ENCODE measurements at places on chromosomes 5 and 9.
A peak's percentile ranks its signal among the peaks of the same experiment; 100 is the strongest.

DNA sequence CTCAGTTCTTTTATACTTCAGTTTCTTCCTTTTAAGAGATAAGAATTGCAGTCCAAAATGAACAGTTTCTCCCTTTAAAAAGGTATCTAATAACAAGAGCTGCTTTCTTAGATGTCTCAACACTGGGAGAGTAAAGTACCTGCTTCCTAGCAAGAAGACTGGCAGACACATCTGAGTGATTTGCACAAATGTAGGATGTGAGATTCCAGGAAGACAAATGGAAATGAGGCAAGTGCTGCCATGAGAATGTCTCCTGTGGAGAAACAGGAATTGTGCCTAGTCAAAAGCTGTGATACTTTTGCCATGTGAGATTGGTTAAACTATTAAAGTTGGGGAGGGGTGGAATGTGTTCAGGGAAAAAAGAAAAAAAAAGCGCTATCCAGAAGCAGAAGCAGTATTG lies 159.1 kb downstream of the HTR1A start:
- DNase-seq, result no peak

GRCh38 chr9:112751056-112751795 lies 666 bp downstream of the SNX30 start:
- DNase-seq, result no peak

- DNase-seq, result no peak
These were observed 46.3 kb upstream of the BOD1 start for GRCh38 chr5:173662581-173663351.

- no peak for DNase-seq
These were observed 95.9 kb downstream of the UGCG start for GRCh38 chr9:111992523-111992922.

GRCh38 chr5:72587661-72588308 lies 80.6 kb upstream of the ZNF366 start:
- DNase-seq, result no peak

- DNase-seq, result no peak
These were observed 272.7 kb upstream of the PANK3 start for GRCh38 chr5:168851902-168852321.

DNA sequence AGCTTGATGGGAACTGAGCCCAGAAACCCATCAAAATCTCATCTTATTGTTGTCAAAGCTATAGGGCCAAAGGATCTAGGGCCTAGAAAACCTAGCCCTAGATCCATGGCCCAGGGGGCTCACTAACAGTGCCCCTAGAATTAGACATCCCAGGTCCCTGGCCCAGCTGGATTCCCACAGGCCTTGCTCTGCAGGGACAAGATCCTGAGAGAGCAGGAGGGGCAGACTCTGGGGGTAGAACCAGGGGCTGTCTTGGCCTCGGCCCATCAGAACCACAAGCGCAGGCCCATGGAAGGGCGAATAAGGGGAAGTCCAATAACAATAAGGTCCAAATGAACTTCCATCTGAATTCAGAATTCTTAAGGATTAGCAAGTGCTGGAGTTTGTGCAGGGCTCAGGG lies 69.6 kb downstream of the IL6ST start:
- DNase-seq, result no peak

- DNase-seq, result no peak
These were observed 60.8 kb downstream of the GCNT4 start for GRCh38 chr5:74991522-74991921.

DNA sequence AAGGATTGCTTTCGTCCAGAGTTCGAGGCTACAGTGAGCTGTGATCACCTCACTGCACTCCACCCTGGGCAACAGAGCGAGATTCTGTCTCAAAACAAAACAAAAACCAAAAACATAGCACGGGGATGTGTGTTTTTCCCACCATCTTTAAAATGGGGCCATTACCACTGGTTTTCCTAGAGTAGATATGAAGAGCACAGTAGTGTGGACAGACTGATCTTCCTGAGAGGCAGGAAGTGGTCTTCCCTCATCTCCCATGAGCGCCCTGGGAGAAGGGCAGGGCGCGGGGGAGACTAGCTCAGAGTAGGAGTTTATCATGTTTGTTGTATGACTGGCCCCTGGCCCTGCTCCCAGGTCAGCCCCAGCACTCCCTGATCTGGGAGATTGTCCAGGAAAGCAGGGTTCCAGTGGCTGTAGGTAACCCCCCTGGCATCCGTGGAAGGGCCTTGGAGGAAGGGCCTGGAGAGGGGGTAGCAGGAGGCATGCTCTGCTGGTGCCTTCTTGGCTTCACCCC lies 2.3 kb downstream of the SUSD3 start:
- DNase-seq, result no peak

DNA sequence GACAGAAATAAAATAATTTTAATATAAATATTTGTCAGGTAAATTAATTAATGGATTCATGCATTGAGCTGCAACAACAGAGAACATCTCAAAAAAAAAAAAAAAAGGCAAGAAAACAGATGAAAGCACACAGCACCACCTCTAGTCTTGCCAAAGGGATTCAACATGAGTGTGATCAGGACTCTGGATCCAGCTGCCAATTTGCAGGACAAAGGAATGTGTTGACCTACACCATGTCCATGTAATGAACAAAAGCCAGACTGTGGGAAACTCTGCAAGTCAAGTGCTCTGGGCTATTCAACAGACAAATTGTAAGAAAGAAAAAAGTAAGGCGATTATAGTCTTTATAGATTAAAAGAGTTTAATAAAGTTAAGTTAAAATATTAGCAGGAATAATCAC lies 769.3 kb downstream of the TLR4 start:
- no peak for DNase-seq

DNA sequence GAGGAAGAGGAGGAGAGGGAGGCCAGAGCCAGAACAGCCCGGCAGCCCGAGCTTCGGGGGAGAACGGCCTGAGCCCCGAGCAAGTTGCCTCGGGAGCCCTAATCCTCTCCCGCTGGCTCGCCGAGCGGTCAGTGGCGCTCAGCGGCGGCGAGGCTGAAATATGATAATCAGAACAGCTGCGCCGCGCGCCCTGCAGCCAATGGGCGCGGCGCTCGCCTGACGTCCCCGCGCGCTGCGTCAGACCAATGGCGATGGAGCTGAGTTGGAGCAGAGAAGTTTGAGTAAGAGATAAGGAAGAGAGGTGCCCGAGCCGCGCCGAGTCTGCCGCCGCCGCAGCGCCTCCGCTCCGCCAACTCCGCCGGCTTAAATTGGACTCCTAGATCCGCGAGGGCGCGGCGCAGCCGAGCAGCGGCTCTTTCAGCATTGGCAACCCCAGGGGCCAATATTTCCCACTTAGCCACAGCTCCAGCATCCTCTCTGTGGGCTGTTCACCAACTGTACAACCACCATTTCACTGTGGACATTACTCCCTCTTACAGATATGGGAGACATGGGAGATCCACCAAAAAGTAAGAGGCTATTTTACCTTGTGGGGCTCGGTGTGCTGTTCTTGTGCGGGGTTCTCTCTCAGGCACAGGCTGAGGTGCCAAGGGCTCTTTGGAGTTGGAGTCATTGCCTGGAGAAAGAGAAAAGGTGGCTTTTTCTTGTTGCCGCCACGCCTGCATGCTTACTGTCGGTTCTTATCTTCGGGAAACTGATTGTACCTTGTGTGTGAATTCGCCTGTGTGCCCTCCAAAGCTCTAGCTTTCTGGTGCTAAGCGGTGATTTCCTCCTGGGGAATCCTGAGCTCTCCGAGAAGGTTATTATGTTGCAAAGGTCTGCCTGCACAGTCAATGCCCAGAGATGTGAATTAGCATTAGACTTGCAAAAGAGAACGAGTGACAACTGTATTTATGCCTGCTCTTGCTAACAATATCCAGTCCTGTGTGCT lies at the start of gene ISL1:
TSS of gene ISL1 (plus strand) at position 318 of the 991 bp plus-strand sequence. CDS start at position 542, 224 bp downstream.
- DNase-seq, result peak; percentile 77

DNA sequence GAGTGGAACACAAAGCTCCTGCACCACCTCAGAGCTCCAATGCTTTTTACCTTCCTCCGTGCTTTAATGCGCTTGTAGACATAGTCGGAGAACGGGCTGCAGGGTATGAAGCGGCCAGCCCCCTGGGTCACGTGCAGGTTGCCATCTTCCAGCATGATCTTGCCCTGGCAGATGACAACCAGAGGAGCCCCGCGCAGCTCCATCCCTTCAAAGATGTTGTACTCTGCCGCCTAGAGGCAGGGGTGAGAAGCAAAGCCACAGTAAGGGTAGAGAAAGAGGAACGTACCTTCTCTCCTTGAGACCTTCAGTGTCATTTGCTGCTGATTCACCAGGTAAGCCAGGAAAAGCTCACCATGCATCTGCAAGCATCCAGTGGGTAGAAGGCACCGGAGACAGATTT lies 112.3 kb downstream of the DPYSL3 start:
- no peak for DNase-seq

DNA sequence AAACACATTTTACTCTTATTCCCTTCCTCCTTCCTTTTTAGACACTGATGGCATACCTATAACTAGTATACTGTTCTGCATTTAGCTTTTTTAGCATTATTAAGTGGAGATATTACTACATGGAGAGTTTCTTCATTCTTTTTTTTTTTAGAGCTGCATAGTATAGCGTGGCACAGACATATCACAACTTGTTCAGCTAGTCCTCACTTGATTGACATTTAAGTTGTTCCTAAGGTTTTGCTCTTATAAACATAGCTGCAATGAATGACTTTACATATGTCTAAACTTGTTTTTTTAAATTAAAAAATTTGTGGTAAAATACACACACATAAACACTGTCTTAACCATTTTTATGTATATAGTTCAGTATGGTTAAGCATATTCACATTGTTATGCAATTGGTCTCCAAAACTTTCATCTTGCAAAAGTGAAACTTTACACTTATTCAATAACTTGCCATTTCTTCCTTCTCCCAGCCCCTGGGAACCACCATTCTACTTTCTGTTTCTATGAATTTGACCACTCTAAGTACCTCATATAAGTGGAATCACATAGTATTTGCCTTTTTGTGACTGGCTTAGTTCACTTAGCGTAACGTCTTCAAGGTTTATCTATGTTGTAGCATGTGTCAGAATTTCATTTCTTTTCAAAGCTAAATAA lies 48.7 kb downstream of the ANKDD1B start:
- DNase-seq, result no peak

DNA sequence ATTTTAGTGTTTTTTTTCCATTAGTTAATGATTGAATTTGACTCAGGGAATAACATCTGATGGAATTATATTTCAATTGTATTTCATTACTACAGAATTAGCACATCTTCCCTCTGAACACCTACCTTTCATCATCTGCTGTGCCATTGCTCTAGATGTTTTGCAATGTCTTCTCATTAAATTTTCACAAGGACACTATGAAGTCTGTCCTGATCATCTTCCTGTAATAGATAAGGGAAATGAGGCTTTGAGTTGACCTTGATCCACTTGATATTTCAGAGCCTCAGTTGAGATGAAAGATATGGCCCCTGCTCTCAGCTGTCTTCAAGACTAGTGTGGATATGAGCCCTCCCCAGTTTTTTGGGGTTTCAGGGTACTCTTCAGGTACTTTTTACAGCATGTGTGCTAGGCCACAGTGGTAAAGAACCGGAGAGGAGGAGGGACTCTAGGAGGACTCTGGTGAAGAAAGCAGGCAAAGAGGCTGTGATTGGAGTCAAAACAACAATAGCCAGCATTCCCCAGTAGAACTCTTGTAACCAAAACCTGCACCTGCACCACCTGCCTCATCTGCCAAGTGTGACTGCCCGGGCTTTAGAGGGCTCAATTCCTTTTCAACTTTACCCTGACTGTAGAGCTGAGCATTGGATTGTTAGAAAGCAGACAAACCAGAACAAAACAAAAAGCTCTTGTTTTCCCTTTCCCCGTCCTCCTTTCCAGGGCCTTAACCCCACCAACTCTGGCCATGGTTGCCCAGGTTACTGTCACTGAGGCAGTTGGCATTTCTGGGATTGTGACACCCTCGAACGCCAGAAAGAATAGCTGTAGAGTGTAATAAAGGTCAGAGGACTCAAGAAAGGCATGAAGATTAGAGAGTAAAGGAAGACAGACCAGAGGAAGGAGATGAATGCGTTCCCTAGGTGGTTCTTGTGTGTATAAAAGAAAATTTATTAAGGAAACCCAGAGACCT lies 56.3 kb downstream of the ERAP1 start:
- DNase-seq, result no peak

DNA sequence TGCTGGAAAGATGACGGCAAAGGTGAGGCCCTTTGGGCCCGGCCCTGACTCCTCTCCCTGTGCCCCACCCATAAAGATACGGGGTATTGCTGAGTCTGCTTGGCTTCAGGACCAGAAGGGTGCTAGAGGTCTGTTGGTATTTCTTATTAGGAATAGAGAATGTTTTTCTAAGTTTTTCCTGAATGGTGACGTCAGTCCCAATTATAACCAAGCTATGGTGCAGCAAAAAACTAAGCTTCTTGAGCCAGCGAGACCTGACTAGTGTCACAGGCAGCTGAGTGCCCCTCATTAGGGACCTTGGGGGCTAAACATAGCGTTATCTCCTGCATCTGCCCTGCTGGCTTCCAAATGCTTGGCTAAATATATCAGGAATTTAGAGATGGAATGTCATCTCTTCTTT lies 151.0 kb upstream of the TBC1D2 start:
- no peak for DNase-seq

DNA sequence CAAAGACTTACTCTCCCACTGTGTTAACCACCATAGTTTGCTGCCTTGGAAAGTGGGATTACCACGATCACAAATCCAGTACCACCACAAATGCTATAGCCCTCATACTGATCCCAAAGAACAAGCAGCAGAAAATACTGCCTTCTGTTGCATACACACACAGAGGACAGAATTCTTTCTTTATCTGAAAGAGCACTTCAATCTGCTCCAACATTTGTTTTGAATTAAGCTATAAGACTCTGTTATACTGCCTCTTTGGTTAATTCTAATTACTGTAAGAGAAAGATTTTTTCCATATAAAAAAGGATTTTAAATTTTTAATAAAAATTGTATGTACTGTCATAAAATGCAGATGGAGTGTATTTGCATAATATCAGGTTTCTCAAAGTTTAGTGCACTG lies 69.8 kb downstream of the YIPF5 start:
- no peak for DNase-seq

DNA sequence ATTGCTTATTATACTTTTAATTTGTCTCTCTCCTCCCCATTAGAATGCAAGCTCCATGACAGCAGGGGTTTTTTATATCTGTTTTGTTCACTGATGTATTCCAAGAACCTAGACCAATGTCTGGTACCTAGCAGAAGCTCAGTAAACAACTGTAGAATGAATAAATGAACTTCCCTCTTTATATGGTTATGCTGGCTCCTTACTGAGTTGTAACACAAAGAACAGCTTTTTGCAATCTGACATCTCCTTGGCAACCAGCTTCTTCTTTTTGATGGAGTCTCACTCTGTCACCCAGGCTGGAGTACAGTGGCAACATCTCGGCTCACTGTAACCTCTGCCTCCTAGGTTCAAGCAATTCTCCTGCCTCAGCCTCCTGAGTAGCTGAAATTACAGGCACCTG lies 13.6 kb downstream of the TRMO start:
- no peak for DNase-seq

- DNase-seq, result no peak
These were observed 127.6 kb downstream of the SNCAIP start for GRCh38 chr5:122439645-122440044.

GRCh38 chr9:19149230-19149629 lies 21.9 kb upstream of the PLIN2 start:
- no peak for DNase-seq

GRCh38 chr5:15807248-15807647 lies 307.3 kb downstream of the FBXL7 start:
- no peak for DNase-seq

- DNase-seq, result no peak
These were observed 311.3 kb downstream of the NDUFS4 start for GRCh38 chr5:53871775-53872174.

Measured in NCI-H2081 treated with DMSO at 0.1 percent for 48 hours (cell line).